ENCODE measurements at places on chromosomes 7 and 10.

DNA sequence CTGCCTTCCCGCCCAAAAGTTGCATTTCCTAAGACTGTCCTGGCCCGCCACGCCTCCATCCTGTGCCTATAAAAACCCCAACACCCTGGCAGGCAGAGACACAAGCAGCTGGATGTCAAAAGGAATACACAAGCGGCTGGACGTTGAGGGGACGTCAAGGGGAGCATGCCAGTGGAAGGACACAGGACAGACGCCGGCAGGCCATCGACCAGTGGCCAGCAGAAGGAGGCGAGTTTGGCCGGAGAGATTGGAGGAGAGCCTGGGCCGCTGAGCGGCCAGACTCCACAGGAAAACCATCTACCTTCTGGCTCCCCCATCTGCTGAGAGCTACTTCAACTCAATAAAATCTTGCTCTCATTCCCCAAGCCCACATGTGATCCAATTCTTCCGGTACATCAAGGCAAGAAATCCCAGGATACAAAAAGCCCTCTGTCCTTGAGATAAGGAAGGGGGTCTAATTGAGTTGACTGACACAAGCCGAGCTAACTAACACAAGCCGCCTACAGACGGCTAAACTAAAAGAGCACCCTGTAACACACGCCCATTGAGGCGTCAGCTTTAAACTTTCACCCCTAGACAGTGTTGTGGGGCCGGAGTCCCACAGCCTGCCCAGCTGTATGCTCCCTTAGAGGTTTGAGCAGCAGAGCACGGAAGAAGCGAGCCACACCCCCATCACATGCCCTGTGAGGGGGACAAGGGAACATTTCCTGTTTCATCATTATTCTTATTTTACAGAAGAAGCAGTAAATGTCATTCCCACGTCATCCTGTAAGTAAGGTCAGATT, 150.3 kb upstream of the PHYHIPL start:
- DNase-seq, result no peak

DNA sequence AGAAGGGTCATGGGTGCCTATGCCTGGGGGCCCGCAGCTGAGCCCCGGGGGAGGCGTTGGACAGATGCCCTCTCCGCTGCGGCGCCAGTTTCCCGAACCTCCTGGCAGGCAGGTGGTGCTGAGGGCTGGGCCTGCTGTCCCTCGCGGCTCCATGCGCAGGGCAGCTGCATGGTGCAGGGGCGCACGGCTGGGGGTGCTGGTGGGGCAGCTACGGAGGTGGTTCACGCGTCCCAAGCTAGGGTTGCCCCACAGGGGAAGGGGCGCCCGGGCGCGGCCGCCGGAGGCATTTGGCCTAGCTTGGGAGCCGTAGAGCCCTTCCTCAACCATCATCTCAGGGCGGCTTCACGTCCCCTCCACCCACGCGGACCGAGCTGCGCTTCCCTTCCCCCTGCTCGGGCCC, 146.0 kb downstream of the CCDC201 start:
- no peak for DNase-seq

- DNase-seq, result no peak
These were observed 176.9 kb downstream of the SEMA3A start for GRCh38 chr7:84017651-84018050.

DNA sequence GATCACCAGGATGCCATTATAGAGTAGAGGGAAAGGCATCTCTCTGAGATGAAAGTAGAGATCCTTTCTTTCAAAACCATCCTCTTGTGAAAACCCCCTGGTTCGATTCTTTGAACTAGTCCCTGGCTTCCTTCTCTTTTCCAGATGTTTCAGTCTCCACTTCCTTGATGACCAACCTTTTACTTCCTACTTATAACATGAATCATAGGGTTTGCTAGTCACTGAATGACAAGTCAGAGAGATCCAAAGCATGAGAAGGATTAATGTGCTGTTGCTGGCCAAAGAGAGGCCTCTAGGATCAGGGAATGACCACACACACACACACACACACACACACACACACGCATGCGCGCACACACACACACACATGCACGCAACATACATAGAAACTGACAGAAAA, 161.1 kb upstream of the FRMD4A start:
- DNase-seq, result no peak

Data from MG63 (cell line).